ENCODE measurements at places on chromosomes 13 and 19.

- DNase-seq, result no peak
Observed at GRCh38 chr13:34867590-34867989, 74.5 kb upstream of the NBEA start.

- DNase-seq, result no peak
Observed at GRCh38 chr19:14370169-14370939, 10.9 kb upstream of the ADGRE5 start.

DNA sequence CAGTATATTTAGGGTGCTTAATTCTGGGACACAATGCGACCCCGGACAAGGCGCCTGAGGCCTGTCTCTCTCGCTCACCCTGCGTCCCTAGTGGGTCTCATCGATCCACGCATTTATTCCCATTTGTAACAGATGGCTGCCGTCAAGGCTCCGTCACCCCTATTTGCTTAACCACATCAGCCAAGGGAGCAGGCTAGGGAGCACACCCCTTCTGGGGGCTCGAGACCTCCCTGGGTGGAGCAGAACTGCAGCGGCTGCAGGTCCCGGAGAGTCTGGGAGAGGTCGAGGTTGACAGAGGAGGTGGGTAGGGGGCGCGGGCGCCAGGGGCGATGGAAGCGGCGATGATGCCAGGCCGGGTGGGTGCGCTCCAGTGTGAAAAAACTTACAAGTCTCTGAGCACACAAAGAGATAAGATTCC is 507 bp downstream of the ALG5 start:
- no peak for DNase-seq

DNA sequence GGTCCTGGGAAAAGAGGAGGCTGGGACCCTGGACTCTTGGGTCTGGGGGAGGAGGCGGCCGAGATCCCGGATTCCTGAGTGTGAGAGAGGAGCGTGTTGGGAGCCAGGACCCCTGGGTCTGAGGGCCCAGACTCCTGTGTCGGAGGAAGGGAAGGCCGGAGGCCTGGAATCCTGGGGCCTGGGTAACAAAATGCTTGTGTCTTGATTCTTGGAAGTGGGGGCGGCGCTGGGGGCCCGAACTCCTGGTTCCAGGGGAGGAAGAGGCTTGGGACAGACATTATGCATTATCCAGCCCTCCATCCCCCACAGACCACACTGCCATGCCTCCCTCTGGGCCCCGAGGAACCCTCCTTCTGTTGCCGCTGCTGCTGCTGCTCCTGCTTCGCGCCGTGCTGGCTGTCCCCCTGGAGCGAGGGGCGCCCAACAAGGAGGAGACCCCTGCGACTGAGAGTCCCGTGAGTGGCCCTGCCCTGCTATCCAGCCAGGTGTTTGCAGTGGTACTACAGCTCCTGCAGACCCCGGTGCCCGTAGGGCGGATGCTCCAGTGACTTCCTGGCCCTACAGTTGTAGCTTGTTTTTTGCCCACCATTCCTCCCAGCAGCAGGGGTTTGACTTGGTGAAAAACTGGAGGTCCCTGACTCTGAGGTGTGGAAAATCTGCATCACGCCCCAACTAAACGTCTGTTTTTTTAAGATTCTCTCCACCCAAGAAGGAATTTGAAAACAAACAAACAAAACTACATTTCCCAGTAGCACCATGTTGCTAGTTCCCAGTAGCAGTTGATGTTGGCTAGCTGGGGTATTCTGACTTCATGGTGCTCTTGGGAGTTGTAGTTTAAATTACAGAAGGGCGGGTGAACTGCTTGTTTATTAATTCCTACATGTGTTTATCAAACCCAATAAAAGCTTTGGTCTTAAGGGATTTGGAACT is 630 bp downstream of the NUCB1 start:
- DNase-seq, result no peak

- DNase-seq, result no peak
Observed at GRCh38 chr13:99287551-99287950, 19.6 kb downstream of the GPR183 start.

Data from GM12864 (cell line).